ENCODE measurements at places on chromosomes 12 and 14. TPM values are rescaled to one million over a fixed set of nuclear protein-coding genes. Genes with fewer than 3 reads are reported as not detected.
A peak's percentile ranks its signal among the peaks of the same experiment; 100 is the strongest.

OAS2 gene
- not detected for total RNA-seq

IPO4 gene
- total RNA-seq = 157 TPM

PITPNM2 gene
- 8.9 TPM for total RNA-seq

TAS2R9 gene
- total RNA-seq = not detected

RNF212B gene
- total RNA-seq = not detected

SIRT4 gene
- total RNA-seq = 3.7 TPM

CD163 gene
- not detected for total RNA-seq

TRIM9 gene
- total RNA-seq = 9.8 TPM

SPIC gene
- total RNA-seq = not detected

MYF5 gene
- not detected for total RNA-seq

KIF26A gene
- total RNA-seq = 11.5 TPM

- DNase-seq = no peak
Observed at GRCh38 chr12:57745485-57745881, 644 bp downstream of the TSPAN31 start.

GRCh38 chr14:69328765-69329164 is 68.8 kb downstream of the GALNT16 start:
- no peak for DNase-seq

GRCh38 chr14:47660158-47660557 is 15.2 kb downstream of the MDGA2 start:
- no peak for DNase-seq

GRCh38 chr14:38512236-38512635 is 256.3 kb upstream of the CLEC14A start:
- DNase-seq = no peak

DNA sequence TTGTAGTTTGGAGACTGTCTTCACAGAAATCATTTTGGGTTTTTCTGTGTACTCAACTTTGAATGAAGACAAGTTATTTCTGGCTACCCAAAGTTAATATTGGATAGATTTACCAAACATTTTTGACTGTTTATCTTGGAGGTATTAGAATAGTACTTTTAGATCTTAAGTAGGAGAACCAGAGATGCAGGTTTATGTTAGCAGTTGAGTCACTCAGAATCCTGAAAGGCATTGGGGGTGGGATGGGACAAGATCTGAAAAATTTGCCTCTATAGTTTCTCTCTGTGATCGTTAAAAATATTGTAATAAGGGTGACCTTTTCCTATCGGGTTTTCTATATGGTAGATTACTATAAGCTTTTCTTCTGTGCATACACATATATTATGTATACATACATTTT is 112.3 kb downstream of the TTC6 start:
- DNase-seq = no peak

DNA sequence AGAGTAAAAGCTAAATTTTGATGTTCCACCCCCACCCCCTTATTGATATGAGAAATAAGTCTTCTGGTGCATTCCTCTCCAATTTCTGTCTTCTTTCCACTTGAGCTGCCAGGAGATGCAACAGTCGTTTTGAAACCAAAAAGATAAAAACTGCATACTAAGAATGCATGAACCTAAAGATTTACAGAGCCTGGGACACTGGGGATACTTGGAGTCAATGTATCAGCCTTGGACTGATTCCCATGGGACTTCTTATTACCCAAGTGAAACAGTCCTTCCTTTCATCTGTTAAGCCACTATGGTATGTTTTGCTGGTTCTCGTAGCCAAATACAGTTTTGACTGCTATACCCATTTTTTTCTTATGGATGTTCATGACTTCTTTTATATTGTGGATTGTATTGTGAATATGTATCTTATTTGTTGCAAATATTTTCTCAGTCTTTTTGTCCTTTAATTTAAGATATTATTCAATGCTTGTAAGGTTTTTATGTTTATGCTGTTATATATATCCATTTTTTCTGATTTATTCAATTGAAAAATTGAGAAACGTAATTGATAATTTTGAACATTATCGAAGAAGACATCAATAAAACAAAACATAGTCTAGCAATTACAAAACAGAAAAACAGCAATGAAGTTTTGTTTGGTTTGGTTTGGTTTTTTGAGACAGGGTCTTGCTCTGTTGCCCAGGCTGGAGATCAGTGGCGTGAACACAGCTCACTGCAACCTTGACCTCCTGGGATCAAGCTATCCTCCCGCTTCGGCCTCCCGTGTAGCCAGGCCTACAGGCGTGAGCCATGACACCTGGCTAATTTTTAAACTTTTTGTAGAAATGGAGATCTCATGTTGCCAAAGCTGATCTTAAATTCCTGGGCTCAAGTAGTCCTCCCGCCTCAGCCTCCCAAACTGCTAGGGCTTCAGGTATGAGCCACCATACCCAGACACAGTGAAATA is 85.4 kb upstream of the ETV6 start:
- peak; percentile 43 for DNase-seq

- DNase-seq = no peak
Observed at GRCh38 chr12:29752121-29752520, 31.6 kb downstream of the TMTC1 start.

DNA sequence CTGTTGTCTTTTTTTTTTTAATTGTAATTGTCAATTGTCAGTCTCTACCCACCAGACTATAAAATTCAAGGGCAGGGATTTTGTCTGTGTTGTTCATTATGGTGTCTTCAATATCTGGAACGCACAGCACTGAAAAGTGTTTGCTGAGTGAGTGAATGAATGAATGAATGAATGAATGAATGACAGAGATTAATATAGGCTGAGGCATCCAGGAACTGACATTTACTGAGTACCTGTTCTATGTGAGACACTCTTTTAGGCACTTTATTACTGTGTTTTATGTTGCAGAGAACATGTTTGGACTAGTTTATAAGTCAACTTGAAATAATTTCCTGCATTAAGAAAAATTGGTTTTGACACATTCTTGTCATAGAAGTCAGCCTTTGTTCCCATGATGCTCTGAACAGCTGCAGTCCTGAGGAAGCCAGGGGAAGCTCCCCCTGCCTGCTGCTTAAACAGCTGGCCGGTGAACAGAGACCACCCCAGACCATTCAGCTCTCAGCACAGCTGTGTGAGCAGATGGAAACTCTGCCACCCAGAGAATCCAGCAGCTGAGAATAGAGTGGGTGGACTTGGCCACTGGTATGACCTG is 160.7 kb upstream of the CCND2 start:
- no peak for DNase-seq

DNA sequence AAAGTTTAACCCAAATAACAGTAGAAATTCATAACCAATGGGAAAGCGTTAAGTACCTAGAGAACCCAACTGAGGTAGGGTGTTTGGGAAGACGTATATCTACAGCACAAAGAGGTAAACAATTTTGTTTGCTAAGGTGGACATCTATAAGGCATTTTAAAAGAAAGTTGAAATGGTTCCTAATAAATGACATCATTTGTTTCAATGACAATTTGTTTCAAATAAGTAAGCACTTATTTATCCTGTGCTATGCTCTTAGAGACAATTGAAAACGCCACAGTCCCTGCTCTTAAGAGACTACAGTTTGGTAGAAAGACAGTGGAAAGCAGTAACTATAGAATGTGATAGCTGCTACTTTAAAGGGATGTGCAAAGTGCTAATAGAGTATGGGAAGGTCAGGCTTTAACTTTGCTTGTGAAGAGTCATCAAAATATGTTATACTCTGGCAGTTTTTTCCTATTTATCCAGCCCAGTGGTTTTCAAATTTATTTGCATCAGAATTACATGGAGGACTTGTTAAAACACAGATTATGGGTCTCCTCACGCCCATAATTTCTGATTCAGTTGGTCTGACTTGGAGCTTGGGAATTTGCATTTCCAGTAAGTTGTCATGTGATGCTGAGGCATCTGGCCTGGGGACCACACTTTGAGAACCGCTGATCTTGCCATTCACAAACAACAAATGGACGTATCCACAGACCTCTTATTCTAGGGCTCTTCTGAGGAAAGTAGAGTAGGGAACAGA is 19.6 kb upstream of the SMCO2 start:
- no peak for DNase-seq

GRCh38 chr12:6547987-6548386 is 7.9 kb downstream of the IFFO1 start:
- DNase-seq = no peak

DNA sequence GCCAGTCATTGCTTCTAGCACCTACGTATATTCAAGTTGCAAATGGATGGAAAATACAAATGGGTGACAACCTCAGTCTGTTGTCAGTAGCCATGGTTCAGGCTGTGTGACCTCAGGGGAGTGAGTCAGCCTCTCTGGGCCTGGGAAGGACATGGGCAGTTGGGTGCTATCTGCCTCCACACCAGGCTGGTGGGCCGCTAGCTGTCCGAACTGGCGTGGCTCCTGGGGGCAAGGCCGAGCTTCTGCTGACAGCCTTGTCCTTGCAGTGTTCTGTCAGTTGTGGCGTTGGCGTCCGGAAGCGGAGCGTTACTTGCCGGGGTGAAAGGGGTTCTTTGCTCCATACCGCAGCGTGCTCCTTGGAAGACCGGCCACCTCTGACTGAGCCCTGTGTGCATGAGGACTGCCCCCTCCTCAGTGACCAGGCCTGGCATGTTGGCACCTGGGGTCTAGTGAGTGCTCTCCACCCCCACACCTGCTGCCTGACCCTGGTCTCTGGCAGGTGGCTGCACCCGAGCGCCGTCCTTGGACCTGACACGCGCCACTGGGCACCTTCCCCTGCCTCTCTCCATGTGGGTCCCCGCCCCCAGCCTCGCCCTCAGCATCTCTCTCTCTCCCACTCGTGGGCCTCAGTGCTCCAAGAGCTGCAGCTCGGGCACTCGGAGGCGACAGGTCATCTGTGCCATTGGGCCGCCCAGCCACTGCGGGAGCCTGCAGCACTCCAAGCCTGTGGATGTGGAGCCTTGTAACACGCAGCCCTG is 17.1 kb downstream of the PAPLN start:
- no peak for DNase-seq

DNA sequence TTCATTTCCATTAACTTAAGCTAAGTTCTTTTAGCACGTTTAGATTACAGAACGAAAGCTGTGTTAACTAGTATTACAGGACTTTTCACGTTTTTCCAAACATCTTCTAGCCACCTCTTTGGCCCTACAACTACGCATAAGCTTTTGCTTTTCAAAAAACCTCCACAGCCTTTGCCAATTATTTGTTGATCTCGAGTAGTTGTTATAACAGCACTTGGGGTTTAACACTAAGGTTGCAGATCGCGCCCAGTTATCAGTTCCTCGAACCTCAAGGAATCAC is 450 bp upstream of the RBM25 start:
- DNase-seq = no peak

DNA sequence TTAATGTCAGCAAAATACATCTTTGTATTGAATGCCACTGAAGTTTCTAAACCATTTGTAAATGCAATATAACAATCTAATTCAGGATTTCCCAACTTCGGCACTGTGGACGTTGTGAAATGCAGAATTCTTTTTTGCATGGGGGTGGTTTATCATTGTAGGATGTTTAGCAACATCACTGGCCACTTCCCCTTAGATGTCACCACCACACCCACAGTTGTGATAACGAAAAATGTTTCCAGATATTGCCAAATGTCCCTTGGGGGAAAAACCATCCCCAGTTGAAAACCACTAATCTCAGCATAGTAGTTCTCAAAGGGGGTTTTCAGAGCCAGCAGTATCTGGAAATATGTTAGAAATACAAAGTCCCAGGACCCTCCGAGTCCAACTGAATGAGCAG is 203.3 kb downstream of the NAV3 start:
- DNase-seq = no peak

DNA sequence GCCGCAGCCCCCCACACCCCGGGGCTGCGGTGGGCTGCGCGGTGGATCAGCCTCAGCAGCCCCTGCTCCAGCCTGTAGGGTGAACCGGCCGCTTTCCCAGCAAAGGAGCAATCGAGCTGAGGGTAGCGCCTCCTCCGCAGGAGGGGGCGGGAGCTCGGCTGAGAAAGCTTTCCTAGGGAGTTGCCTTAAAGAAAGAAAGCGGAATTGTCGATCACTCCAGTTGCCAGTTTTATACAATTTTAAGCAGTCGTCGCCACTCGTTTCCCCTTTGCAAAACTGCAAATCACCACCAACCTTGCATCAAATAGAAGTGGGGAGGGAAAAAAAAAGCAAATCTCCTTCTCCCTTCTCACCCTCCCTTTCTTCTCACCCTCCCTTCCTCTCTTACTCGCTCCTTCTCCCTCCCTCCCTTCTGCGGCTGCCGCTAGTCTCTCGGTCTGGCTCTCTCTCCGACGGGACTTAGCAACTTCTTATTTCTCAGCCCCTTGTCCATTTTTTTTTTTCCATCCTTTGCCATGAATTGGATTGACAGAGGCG is at the start of gene PDE3A:
Gene PDE3A, plus strand, starts transcription at position 424 of the 537 bp plus-strand sequence. CDS start 748 bp downstream, outside the sequence.
- peak; percentile 83 for DNase-seq

DNA sequence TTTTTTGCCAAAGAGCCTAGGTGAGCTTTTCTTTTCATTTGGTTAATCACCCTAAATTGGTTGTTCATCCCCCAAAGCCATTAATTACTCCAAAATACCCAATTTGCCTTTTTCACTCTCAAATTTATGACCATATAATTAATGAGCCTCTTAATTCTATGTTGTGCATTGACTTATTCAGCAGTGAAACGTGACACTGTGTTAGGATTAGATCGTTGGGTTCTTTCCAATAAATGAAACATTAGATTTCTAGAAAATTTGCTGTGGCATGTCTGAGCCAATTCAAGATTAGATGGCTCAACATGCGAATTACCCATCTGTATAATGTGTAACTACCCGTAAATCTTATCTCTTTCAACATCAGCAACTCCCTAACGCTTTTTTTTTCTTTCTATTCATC is 273.4 kb downstream of the BMP4 start:
- no peak for DNase-seq

GRCh38 chr14:81219759-81220579 is 790 bp downstream of the GTF2A1 start:
- DNase-seq = peak; percentile 42

GRCh38 chr14:92663049-92663448 is 85.4 kb downstream of the LGMN start:
- DNase-seq = no peak

- DNase-seq = no peak
Observed at GRCh38 chr14:76968621-76969063, 59.9 kb downstream of the IRF2BPL start.

GRCh38 chr14:33682760-33683159 is 268.1 kb downstream of the EGLN3 start:
- no peak for DNase-seq

DNA sequence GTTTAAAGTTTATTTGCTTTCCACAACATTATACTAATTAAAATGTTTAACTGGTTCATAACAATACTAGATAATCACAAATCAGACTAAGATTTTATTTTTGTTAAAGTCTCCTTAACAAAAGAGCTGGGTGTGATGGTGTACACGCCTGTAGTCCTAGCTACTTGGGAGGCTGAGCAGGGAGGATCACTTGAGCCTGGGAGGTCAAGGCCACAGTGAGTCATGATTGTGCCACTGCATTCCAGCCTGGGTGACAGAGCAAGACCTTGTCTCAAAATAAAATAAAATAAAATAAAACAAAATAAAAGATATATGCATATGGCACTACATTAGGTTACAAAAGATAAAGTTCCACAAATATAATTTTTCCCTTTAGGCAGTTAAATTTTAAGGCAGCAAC is 5.6 kb downstream of the MIS18BP1 start:
- no peak for DNase-seq

GRCh38 chr12:15193946-15194345 is 27.3 kb downstream of the RERG start:
- no peak for DNase-seq
